Tongue (tissue), 3 donors: ENCODE measurements at places on chromosomes 1 and 21. TPM values are rescaled to one million over a fixed set of nuclear protein-coding genes. Genes with fewer than 3 reads are reported as not detected.

DNA sequence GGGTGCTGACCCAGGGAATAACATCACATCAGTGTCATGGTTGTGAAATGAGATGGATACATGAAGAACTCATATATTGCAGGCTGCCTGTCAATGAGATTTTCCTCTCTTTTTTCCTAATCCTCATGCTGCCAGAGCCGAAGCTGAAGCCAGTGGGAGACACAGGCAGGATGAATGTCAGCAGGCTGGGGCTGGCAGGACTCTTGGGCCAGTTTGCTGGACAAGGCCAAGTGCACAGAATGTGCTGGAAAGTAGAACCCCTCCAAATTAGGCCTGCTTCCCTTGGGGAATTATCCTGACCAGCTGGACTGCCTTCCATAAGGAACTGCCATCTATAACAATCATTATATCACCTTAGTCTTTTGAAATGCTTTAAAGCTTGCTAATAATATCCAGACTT lies 31.4 kb downstream of the SLC44A3 start:
- DNase-seq, result no peak

DNA sequence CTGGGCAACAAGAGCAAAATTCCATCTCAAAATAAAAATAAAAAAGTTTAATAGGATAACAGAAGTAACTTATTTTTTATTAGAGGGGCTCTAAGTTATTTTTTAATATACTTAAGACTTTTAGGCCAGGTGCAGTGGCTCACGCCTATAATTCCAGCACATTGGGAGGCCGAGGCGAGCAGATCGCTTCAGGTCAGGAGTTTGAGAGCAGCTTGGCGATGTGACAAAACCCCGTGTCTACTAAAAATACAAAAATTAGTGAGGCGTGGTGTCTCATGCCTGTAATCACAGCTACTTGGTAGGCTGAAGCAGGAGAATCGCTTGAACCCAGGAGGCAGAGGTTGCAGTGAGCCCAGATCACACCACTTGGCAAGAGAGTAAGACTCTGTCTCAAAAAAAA lies 180.5 kb upstream of the NR5A2 start:
- DNase-seq, result no peak

DNA sequence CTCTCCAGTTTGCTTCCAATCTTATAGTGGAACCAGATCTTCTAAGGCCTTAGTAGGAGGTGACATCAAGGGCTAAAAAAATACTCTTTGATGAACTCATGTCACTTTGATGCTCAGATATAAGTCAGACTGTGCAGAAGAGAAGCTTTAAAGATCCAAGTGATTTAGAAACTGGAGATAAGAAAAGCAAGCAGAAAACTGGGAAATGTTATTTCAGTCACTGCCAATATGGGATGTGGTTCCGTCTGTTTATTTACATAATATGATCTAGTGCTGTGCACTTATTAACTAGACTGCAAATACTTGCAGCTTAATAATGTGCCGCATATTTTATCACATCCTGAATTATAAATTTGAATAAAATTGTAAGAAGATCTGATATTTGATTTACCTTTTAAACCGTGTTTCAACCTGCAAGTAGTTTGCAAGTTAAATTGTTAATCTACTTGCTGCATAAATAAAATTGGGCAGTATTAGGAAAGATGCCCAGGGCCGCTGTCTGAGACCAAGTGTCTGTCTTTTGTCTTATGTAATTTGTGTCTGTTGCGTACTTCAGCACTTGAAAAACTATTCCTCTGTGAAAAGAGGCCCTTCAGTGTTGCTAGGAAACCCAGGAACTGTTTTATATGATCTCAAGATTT lies 29.6 kb downstream of the CXADR start:
- DNase-seq, result peak; percentile 65

DNA sequence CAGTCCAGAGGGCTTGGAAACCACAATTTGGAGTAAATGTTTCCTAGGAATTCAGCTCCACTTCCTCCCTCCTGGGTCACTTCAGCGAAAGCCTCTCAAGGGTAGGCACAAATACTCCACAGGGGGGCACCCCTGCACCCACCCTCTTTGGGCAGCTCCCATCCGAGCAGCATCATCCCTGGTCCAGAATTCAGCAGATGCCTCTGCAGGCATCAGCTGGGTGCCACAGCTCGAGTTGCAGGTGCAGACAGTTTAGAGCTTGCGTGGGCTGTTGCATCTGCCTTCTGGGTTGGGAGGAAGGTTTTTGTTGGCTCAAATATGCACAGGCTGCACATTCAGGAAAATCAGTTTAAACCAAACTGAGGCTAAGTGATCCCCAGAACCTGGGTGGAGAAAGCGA lies 25.0 kb downstream of the KANK4 start:
- no peak for DNase-seq

DNA sequence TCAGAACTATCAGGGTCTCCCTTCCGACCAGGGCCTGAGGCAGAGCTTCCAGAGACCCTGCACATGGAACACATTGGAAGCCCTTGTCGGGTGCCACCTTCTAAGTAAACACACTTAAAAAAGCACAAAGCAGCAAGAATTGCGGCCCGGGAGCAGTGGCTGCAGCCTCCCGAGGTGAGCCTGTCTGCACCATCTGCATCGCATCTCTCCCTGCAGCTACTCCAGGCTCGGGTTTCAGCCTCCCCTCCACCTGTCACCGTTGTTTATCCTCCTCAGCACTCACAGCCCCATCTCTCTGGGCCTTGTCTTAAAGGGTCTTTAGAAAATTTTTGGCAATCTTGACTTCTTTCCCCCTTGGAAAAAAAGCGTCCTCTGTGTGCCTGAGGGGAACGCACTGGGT lies 95.1 kb upstream of the ARHGEF16 start:
- DNase-seq, result peak; percentile 73

GRCh38 chr1:107594536-107594935 lies 370.4 kb downstream of the VAV3 start:
- DNase-seq, result no peak

- no peak for DNase-seq
Observed at GRCh38 chr1:242034392-242034791, 35.5 kb upstream of the MAP1LC3C start.

DNA sequence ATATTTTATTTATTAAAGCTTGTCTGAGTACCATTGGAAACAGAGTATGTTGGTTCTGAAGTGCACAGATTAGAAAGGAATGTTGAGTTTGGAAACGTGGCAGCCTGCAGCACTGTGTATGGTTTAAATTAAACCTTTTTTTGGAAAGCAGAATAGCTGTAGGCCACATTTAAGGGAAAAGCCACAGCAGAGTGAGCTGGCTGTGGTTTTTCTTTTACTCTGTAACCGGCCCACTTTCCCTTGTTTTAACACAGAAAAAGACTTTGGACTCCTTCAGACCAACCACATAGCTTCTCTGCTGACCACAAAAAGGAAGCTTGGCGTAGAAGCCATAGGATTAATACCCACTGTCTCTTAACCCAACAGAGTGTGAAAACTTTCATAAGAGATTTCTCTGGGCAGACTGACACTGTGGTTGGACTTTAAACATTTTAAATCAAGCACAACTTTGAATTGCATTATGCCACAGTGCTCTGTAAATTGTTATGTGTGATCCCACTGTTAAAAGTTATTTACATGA lies 75.2 kb downstream of the NFIA start:
- DNase-seq, result peak; percentile 77

GRCh38 chr21:41228492-41228891 lies 60.5 kb downstream of the BACE2 start:
- no peak for DNase-seq

GRCh38 chr1:109399326-109399957 lies 1.7 kb upstream of the SORT1 start:
- DNase-seq, result peak; percentile 89

GRCh38 chr1:150221552-150221951 lies 14.4 kb downstream of the ANP32E start:
- DNase-seq, result peak; percentile 40

DNA sequence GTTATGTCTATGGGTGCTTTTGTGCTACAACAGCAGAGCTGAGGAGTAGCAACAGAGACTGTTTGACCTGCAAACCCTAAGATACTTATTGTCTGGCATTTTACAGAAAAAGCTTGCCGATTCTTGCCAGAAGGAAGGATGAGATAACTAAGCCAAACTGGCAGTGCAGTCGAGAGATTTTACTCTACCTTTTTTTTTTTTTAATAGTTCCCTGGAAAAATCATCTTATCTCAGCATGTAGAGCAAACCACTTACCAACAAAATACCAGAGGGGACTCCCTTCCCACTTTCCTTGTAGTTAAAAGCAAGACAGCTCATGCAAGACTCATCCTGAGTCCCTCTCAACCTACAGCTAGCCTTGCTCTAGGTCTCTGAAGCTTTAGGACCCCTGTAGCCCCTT lies 132.9 kb downstream of the SYT2 start:
- DNase-seq, result no peak

- no peak for DNase-seq
Observed at GRCh38 chr1:228854907-228855306, 119.6 kb downstream of the RHOU start.

Gene KCNA3
- total RNA-seq, result 0.72 TPM

Gene PLA2G2C
- total RNA-seq, result not detected

Gene LPAR3
- 4.7 TPM for total RNA-seq

Gene C1QB
- 18.5 TPM for total RNA-seq

Gene LCE1D
- not detected for total RNA-seq

Gene ACOT11
- total RNA-seq, result 18.2 TPM

Gene AIRE
- total RNA-seq, result 0.10 TPM
